ENCODE measurements at places on chromosomes 1 and 21.

- DNase-seq, result no peak
Observed at GRCh38 chr21:45354970-45355369, 50.0 kb upstream of the COL18A1 start.

- DNase-seq, result peak; percentile 82
Observed at GRCh38 chr1:19762175-19762779, 37.4 kb downstream of the TMCO4 start.

DNA sequence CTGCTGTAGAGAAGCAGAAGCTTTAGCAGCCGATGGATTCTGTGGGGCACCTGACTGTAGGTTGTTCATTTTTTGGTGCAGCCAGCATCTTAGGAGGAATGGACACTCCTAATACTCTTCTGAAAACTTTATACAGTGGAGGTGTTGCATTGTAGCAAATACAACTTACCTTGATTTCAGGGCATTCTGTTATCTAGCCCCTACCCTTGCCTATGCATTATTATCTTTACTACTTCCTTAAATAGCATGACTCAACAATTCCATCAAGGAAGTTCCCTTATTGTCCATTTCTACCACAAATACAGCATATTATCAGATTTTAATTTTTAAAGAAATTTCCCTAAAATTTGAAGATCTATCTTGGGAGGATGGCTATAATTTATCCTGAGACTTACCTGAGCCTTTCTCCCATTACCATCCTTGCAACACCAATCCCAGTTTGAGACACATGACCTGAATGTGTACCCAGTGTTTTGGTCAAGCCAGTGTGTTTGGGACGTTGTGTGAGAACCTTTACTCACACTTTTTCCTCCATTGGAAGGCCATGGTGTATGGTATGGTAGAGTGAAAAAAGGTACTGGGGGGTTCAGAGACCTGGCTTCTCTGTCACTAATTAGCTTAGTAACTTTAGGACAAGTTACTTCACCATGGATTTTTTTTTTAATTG lies 9.2 kb downstream of the POU2F1 start:
- DNase-seq, result no peak

GRCh38 chr21:45976701-45977311 lies 4.8 kb upstream of the COL6A1 start:
- DNase-seq, result no peak

DNA sequence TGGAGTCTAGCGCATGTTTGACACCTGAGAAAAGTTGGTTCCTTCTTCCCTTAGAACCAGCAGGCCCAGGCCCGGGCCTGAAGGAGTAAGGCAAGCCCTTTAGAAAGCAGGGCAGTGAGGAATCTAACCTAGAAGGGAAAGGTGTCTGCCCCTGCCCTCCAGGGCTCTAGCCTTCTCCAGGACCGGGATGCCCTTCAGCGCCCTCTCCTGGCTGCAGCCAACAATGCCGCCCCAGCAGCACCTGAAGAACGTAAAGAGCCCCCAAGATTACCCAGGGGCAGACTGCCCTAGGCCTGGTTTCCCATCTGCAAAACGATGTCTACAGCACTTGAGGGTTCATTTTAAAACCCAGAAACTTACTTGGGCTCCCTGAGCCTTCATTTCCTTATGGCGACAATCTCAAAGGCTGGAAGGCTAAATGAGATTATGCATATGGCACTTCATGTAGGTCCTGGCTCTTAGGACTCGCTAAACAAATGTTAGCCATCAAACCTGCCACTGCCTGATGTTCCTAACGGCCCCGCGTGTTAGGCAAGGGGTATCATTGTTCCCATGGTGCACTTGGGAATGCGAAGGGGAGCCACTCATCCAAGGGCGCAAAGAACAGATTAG lies 106.7 kb upstream of the KLHDC7A start:
- peak; percentile 73 for DNase-seq

GRCh38 chr1:206419250-206419649 lies 51.0 kb upstream of the IKBKE start:
- no peak for DNase-seq

DNA sequence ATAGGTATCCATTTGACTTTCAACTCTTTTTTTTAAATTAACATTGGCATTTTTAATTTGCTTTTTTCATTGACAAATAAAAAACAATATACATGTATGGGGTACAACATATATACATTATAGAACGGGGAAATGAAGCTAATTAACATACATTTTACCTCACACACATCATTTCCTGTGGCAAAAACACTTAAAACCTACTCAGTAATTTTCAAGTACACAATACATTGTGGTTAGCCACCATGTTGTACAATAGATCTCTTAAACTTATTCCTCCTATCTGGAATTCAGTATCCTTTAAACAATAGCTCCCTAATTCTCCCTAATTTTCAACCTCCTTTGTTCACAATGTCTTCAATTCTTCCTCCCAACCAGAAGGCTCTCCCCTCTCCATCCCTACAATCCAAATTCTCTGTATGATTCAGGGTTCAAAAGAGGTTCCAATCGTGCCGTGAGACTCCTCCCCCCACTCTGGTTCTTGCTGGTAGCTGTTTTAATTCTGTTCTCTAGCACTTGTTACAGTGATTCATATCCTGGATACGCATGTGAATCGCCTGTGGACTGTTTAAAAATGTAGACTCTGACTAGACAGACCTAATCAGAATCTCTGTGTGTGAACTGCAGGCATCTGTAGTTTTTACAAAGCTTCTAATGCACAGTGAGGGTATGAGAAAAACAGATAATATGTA lies 87.6 kb upstream of the DUSP10 start:
- no peak for DNase-seq

- DNase-seq, result no peak
Observed at GRCh38 chr1:111615870-111616715, 3.5 kb upstream of the RAP1A start.

DNA sequence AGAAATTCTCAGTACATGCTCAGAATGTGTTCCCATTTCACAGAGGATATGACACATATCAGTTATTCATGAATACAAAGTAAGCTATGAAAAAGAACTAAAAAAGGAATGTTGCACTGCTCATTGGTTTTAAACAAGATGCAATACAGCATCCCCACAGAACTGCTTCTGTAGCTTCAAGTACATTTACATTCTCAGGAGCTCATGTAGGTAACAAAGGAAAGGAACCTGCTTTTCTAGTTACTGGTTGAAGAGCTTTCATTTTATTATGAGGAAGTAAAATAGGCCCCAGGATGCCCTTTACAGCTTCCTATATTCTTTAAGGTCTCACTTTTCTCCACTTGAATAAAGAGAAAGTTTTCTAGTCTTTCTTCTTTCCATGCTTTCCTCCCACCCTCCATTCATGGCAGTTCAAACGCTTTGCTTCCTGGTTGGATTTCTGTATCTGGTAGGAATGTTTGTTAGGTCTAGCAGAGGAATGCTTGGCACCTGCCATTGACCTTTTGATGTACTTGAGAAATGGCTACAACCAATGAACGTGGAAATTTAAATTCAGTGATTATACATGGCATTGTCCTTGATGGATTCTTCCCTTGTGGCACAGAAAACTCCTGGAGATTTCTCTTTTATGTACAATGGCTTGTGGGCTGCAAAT lies 27.1 kb upstream of the KCNK2 start:
- no peak for DNase-seq

- no peak for DNase-seq
Observed at GRCh38 chr1:209696673-209697072, 8.0 kb upstream of the HSD11B1 start.

GRCh38 chr1:6918925-6919511 lies 133.8 kb downstream of the CAMTA1 start:
- DNase-seq, result no peak

DNA sequence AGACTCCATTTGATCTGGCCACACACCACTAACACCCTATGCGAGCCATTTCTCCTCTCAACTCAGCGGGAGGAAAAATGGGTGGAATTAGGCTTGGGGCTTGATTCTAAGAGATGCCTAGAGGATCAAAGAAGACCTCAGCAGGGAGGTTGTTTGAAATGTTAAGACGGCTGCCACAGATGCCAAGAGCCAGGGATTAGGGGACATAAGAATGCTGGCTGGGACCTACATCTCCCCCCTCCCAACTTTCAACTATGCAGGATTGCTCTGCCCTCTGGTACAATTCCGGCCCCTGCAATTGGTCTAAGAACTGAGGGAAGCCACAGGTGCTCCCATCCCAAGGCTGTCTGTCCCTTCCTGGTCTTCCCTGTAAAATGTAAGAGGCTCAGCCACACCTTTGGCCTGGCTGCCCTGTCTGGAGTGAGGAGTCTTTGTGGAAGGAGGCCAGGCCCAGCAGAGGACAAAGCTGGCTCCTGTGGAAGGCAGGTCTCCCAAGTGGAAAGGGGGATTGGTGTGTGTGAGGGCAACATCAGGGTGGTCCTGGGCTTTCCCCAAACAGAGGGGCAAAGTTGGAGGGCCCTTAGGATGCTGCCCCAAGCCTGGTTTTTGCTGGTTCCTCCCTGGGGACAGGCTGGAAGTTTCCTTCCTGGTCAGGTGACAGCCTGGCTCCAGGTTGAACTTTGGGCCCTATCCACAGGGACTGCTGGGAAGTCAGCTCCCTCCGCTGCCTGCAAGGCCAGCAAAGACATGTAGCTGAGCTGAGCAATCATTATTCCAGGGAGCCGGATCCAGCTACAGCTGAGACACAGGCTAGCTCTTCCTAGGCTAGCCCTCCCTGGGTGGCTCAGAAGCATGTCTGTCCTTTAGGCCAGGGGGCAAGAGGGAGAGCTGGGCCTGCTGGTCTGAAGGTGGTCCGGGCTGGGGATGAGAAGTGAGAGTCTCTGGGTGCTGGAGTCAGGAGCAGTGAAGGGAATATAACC lies 34.5 kb upstream of the SYNC start:
- no peak for DNase-seq

DNA sequence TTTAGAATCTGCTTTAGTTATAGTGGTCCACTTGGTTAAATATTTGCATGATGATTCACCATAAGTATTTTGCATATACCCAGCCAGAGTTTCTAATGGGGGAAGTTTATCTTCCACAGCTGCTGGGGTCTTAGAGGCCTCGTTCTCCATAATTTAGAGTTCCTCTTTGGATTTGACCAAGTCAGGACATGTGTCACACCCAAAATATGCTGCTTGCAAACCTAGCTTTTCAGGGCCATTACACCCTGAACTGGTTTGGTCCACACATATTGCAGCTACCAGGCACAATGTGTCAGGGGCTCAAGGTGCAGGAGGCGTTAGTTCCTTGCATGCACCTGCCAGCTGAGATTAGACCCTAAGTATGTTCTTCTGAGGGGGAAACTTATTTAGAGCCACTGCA lies 17.1 kb upstream of the FMO4 start:
- no peak for DNase-seq

DNA sequence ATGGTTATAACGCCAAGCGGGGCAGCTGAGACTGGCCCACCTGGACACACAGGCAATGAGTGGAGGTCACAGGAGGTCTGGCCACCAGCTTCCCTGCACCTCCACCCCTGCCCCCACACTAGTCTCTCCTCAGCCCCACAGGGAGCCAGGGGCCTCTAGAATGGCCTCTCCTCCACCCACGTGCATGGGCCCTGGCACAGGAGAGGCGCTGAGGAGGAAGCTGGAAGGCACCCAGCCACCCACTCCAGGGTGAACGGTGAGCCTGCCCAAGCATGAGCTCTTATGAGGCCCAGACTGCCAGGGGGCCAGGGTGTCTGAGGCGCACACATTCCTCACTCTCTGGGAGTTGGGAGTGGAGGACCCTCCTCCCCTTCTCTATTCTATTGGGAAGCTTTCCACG lies 22.2 kb downstream of the LRP8 start:
- DNase-seq, result no peak

- DNase-seq, result no peak
Observed at GRCh38 chr1:204984499-204984898, 58.5 kb upstream of the CNTN2 start.

DNA sequence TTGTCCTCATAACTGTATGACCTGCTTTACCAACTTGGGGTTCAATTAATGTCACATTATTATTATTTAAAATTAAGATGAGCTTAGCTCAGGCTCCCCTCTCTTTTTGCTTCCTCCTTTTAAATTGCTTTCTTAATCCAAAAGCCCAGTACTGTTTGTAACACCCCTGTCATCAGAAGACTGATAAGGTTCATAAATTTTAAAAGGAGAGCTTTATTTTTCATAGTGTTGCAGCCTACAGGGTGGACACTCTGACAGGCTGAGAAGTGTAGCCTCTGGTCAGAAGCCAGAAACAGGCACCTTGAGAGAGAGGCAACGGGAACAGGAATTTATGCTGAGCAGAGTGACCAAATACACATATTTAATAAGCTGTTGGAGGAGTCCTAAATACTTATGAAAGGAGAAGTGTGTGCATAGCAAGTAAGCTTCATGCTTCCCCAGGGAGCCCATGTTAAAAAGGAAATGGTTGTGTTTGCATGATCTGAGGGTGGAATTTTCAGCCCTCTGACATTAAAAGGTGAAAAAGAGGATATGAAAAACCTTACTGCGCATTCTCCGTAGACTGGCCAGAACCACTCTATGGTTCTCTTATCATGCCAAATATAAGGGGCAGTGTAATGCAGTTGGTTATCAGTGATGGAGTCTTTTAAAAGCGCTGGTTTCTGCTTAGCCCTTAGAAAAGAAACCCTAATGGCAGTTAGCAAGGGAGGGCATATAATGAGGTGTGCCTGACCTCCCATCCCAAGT lies 30.5 kb upstream of the FGGY start:
- DNase-seq, result no peak

DNA sequence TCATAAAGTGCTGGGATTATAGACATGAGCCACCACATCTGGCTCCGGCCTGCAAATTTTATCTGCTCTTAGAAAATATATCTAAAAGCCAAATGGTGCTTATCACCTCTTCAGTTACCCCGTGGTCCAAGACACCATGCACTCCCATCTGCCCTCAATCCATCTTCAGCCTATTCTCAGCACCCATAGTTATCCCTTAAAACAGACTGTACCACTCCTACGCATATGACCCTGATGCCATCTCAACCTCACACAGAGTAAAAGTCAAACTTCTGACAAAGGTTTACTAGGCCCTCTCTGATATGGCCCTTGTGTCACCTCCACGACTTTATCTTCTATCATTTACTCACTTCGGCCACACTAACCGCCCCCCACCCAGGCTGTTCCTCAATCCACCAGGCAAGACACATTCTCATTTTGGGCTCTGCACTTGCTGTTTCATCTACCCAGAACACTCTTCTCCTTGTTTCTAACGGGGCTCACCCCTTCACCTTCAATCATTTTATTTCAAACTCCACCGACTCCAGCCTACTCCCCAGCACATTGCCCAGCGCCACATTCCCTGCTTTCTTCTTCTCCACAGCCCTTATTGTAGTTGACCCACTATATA lies 33.0 kb downstream of the USP48 start:
- DNase-seq, result no peak

- peak; percentile 60 for DNase-seq
Observed at GRCh38 chr1:7218210-7218832, 433.1 kb downstream of the CAMTA1 start.
